ENCODE measurements at places on chromosomes 16 and 17.

GRCh38 chr17:33976831-33977230 lies 278.3 kb upstream of the CCL2 start:
- DNase-seq = no peak

DNA sequence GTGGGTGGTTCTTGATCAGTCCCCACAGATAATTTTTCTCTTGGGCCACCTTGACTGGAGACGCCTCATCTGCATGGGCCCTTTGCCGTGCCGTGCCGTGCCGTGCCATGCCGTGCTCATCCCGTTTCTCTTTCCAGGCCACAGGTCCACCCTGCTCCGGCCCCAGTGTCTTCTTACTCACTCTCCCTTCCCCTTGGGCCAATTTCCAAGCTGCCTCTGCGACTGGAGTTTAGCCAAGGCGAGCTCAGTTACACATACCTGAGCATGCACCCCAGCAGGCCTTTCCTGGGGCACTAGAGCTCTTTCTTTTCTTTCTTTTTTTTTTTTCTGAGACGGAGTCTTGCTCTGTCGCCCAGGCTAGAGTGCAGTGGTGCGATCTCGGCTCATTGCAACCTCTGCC lies 40.5 kb upstream of the MGAT5B start:
- no peak for DNase-seq

GRCh38 chr17:31095236-31096105 lies 694 bp downstream of the NF1 start:
- peak; percentile 32 for DNase-seq

DNA sequence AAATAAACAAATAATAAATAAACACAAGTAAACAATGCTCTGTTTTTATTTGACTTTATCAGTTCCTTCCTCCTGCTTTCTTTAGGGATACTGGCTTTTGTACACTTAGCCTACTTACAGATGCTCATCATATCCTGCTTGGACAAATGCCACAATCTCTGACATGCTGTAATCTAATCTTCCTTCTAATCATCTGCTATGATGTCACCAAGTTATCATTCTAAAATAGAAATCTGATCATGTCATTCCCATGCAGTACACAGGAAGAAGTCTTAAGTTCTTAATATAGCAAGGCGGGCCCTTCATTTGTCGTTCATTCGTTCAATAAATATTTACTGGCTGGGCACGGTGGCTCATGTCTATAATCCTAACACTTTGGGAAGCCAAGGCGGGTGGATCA lies 9.1 kb upstream of the UBB start:
- no peak for DNase-seq

GRCh38 chr16:15897121-15897780 lies 8.8 kb upstream of the CEP20 start:
- DNase-seq = no peak

DNA sequence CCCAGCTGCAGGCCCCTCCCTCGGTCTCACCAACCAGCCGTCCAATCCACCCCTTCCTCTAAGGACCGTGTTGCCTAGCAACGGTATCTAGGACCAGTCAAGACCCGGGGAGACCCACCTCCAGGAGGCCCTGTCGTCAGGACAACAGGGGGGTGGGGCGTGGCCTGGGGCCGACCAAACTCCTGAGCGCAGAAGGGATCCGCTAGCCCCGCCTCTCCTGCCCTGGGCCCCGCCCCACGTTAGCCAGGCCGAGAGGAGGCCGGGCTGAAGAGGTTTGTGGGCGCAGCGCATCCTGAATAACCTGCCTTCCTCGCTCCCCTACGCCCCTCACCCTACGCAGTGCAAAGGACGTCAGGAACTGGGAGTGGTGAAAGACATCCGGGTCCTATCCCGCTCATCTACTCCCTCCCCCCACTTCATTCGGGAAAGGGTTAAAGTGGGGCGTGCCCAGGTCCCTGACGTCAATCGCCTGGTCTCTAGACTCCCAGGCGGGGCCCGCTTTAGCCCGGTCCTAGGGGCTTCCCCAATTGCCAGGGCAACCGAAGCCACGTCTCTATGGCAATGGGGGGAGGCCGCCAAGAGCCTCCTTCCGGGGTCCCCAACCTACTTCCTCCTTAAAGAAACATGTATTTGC lies 14.7 kb downstream of the DLG4 start:
- peak; percentile 63 for DNase-seq

GRCh38 chr17:42402117-42402516 lies 13.9 kb upstream of the STAT3 start:
- DNase-seq = no peak

- peak; percentile 55 for DNase-seq
Observed at GRCh38 chr16:89052890-89053724, 40.5 kb upstream of the ACSF3 start.

DNA sequence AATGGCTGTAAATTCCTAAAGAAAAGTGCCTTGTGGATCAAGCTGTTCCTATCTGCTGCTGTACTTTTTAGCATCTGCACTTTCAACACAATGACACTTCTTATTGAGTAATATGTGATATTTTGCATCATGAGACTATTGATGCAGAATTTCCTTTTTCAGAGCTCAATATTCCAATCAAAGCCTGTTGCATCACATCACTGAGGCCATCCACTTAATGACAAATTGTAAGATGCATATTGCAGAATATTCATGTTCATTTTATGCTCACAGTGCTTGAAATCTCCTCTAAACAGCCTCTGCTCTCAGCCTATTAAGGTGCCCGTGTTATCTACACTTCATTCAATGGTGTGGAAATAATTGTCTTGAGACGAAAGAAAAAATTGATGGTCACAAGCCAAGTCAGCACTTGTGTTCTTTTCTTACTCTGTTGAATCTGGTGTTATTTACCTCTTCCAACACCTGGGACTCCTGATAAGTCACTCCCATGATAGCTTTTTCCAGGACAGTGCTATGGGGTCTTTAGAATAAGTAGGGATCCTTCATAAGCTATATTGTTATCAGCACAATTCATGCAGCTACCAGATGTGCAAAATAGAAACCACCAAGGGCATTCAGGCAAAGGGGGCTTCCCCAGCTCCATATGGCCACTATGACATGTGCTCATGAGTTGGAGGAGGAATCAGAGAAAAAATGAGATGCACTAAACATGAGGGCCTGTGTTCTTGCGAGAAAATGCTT lies 9.3 kb upstream of the SKAP1 start:
- DNase-seq = no peak

DNA sequence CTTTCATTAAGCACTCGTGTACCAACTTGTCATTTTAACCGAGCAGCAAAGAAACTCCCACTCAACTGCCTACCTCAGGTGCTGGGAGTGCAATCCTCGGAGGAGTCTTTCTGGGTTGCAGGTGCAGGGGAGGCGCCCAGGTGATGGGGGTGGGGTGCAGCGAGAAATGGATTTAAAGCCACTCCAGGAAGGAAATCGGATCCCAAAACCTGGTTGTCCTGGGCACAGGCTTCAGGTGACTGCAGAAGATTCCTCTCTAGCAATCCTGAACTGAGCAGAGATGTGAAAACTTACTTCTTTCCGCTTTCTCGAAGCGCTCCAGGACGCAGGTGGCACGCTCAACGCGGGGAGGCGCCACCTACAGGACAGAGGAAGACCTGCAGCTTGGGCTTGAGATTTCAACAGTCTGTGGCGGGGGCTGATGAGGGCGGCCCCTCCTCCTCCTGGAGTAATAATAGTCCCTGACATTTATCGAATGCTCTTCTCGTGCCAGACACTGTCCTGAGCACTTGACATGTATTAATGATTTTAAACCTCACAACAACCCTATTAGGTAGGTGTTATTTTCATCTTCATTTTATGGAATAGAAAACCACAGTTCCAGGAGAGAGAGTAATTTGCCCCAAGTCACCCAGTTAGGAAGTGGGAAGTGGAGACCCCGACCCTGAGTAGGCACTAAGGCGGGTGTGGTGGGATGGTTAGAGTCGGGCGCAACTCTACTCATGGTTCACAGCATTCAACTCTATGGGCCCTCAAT lies 27.2 kb upstream of the SKAP1 start:
- DNase-seq = peak; percentile 32

DNA sequence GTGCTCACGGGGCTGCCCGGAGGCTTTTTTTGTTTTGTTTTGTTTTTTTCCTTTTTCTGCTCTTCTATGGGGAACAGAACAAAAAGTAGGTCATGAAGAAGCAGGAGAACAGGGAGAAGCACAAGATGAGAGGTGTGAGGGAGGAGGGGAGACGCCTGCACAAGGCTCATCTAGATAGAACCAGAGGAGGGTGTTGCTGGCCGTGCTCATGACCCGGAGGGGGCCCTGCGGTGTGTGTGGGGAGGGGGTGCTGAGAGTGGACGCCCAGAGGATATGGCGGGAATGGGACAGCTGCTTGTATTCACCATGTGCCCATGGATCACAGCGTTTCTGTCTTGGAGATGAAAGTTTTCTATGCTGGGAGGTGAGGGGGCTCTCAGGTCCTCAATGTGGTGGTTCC lies 183.7 kb downstream of the FOXL1 start:
- no peak for DNase-seq

DNA sequence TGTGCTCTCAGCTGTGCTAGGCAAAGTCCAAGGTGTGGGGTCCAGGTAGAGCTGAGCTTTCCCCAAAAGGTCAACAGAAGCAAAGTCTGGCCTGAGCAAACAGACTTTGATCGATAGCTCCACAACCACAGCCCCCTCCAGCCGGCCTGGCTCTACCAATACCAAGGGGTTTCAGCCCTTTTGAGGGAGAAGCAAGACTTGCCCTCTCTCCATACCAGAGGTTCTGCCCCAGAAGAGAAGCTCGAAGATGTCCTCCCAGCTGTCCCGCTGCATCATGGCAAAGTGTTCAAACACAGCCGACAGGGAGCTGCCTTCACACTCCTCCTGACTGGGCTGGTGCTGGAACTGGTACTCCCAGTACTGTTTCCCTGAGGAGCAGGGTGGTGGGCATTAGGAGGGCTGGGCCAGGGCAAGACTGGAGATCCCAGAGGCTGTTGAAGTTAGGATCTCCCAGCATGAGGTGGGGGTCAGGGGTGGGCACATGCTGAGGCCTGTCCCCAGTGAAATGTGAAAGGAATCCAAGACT lies 1.7 kb downstream of the VTN start:
- DNase-seq = no peak

- no peak for DNase-seq
Observed at GRCh38 chr17:17111401-17112393, 69.4 kb downstream of the MPRIP start.

GRCh38 chr16:75647112-75647491 lies 363 bp downstream of the KARS1 start:
- peak; percentile 53 for DNase-seq

DNA sequence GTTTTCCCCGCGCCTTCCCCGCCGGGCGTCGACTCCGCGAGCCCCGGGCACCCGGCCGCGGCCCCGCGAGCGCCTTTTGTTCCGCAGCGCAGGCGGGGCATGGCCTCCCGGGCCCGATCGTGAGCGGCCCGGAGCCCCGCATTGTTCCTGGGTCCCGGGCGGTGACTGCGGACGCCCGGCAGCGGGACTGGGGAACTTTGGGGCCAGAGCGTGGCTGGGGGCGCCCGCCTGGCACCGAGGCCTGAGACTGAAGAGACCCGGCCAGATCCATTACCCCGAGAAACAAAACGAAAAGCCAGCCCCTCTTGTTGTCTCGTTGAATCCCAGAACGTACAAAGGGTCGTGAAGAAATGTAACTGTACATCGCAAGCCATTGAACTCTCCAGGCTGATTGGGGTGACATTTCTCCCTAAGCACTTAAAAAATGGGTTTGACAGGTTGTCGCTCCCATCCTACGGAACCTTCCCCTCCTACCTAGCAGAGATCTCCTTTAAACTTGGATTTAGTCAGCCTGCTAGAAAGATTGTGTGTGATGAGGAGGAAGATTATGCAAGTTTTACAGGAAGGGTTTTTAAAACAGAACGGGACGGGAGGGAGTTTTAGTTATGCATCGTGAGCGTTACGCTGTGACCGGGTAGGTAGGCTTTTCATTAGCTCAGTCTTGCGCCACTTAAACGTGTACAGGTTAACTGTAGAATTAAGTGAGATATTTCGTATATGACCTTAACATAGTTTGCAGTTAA lies 825 bp downstream of the METTL9 start:
- no peak for DNase-seq

DNA sequence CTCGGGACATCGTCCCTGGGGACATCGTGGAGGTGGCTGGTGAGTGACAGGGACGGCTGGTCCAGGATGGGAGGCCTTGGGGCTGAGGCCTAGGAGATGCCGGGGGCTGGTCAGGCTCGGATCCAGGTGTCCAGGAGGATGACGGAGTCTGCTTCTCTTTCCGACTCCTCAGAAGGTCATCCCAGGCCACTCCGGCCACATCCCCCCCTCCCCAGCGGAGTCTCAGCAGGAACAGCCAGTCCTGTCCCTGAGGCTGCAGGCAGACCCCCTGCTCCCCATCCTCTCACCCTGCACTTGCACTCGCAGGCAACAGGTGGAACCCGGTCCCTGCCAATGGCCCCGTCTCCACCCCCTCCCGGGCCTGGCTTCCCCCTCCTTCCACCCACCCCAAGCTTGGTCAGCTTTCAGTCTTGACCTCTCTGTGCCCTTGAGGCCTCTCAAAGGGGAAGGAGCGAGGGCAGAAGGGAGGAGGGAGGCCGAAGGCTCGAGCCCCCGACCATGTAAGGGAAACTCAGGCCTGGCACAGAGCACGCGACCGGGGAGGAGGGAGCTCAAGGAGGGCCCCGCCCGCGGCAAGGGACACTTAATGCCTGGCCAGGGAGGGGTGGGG lies 4.4 kb downstream of the ATP2A1 start:
- no peak for DNase-seq

- peak; percentile 59 for DNase-seq
Observed at GRCh38 chr17:56737421-56738161, 96.1 kb downstream of the C17orf67 start.

DNA sequence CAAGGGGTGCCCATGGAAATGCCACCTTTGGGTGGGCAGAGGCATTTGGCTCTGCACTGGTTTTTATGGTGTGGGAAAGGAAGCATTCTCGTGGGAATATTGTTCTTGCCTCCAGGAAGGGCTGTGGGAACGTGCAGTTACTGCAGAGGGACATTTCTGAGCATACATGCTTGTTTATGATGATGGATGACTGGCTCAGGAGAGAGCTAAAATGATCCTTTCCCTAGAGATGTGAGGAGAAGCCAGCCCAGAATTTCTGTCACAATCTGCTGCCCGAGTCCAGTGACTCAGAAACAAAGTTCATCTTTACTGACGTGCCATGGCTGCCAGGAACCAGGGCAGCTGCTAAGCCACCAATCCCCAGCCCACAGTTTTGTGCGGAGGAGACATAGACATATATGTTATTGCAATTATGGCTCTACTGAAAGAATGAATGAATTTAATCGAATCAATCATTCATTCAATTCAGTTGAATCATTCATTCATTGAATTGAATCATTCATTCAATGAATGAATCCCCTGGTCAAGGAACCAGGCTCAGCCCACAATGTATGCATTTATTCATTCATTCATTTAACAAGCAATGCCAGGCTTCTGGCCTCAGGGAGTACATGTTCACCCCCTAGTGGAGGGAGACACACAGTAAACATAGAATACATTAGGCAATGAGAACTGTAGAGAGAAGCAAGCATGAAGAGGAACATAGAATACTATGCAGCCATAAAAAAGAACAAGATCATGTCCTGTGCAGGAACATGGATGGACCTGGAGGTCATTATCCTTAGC lies 414.4 kb upstream of the HSBP1 start:
- DNase-seq = no peak

All from MV-4-11 (cell line).